ENCODE measurements at places on chromosomes 11 and 22. TPM values are rescaled to one million over a fixed set of nuclear protein-coding genes. Genes with fewer than 3 reads are reported as not detected.

ACCSL gene
- not detected for total RNA-seq

BDNF gene
- total RNA-seq = 0.09 TPM

- H3K4me3 ChIP-seq = no peak overlapping the region
- peaks cover 44% of the 10 kb centered on the region for H3K36me3 ChIP-seq
- H3K27ac ChIP-seq = no peak overlapping the region
- H3K4me1 ChIP-seq = no peaks in the 10 kb centered on the region
- no peak for DNase-seq
- H3K27me3 ChIP-seq = peaks cover 2% of the 10 kb centered on the region
These were observed 9.8 kb downstream of the PICK1 start for GRCh38 chr22:38067028-38067415.

GRCh38 chr11:117070016-117070415, 28.2 kb downstream of the SIK3 start:
- H3K27ac ChIP-seq = no peak overlapping the region
- no peak overlapping the region for H3K4me3 ChIP-seq
- H3K27me3 ChIP-seq = no peaks in the 10 kb centered on the region
- no peaks in the 10 kb centered on the region for H3K36me3 ChIP-seq
- DNase-seq = no peak
- peaks cover 2% of the 10 kb centered on the region for H3K4me1 ChIP-seq

DNA sequence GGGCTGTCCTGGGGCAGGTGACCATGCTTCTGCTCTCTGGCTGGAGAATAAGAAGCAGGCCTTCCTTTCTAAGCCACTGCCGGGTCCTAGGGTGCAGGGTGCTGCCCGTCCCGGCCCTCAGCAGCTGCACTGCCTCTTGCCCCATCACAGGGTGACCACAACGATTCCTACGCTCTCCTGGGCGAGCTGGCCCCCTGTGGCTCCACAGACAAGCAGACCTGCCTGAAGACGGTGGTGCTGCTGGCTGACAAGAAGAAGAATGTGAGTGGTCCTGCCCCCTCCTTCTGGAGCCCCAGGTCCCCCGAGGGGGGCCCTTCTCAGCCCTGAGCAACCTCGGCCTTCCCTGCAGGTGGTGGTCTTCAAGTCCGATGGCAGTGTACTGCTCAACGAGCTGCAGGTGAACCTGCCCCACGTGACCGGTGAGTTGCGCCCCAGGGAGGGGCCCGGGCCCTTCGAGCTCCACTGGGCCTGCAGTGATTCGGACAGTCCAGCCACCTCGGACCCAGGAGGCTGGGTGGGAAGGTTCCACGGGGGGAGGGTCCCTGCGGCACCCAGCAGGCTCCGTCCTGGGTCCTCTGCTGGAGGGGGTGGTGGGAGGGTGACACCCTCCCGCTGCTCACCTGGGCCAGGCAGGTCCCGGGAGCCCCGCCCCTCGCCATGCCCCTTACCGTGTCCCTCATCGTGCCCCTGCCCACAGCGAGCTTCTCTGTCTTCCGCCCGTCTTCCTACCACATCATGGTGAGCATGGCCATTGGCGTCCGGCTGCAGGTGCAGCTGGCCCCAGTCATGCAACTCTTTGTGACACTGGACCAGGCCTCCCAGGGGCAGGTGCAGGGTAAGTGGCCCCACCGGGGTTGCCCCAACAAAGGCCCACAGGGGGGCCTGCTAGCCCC, 8.3 kb downstream of the MUC2 start:
- H3K27me3 ChIP-seq = peaks cover 7% of the 10 kb centered on the region
- no peak for DNase-seq
- H3K27ac ChIP-seq = no peak overlapping the region
- H3K36me3 ChIP-seq = no peaks in the 10 kb centered on the region

SYT13 gene
- total RNA-seq = not detected

- H3K4me3 ChIP-seq = no peak overlapping the region
- DNase-seq = no peak
- H3K36me3 ChIP-seq = no peaks in the 10 kb centered on the region
- peaks cover 20% of the 10 kb centered on the region for H3K27me3 ChIP-seq
- no peaks in the 10 kb centered on the region for H3K4me1 ChIP-seq
These were observed 15.4 kb downstream of the SLC3A2 start for GRCh38 chr11:62896049-62896448.

GRCh38 chr11:60121264-60121663, 32.8 kb downstream of the MS4A2 start:
- no peaks in the 10 kb centered on the region for H3K27me3 ChIP-seq
- H3K4me1 ChIP-seq = no peaks in the 10 kb centered on the region
- H3K27ac ChIP-seq = no peak overlapping the region
- DNase-seq = no peak
- H3K36me3 ChIP-seq = no peaks in the 10 kb centered on the region
- H3K4me3 ChIP-seq = no peak overlapping the region

THAP12 gene
- 41.0 TPM for total RNA-seq

GRCh38 chr11:31160504-31161422, 208.8 kb downstream of the DCDC1 start:
- DNase-seq = no peak
- H3K36me3 ChIP-seq = no peaks in the 10 kb centered on the region
- H3K4me3 ChIP-seq = no peak overlapping the region
- no peak overlapping the region for H3K27ac ChIP-seq

GRCh38 chr11:71999798-72000197, 1.1 kb downstream of the IL18BP start:
- peak overlapping the region; percentile 89 for H3K27ac ChIP-seq
- peaks cover 23% of the 10 kb centered on the region for H3K36me3 ChIP-seq
- no peak for DNase-seq
- H3K4me1 ChIP-seq = peaks cover 34% of the 10 kb centered on the region
- H3K4me3 ChIP-seq = peak overlapping the region; percentile 53

GRCh38 chr22:41917903-41918791, 3.3 kb upstream of the SHISA8 start:
- no peaks in the 10 kb centered on the region for H3K36me3 ChIP-seq
- H3K4me3 ChIP-seq = no peak overlapping the region
- H3K4me1 ChIP-seq = peaks cover 5% of the 10 kb centered on the region
- peaks cover 11% of the 10 kb centered on the region for H3K27me3 ChIP-seq

C22orf23 gene
- total RNA-seq = not detected

PHLDA2 gene
- total RNA-seq = 0.88 TPM

DNA sequence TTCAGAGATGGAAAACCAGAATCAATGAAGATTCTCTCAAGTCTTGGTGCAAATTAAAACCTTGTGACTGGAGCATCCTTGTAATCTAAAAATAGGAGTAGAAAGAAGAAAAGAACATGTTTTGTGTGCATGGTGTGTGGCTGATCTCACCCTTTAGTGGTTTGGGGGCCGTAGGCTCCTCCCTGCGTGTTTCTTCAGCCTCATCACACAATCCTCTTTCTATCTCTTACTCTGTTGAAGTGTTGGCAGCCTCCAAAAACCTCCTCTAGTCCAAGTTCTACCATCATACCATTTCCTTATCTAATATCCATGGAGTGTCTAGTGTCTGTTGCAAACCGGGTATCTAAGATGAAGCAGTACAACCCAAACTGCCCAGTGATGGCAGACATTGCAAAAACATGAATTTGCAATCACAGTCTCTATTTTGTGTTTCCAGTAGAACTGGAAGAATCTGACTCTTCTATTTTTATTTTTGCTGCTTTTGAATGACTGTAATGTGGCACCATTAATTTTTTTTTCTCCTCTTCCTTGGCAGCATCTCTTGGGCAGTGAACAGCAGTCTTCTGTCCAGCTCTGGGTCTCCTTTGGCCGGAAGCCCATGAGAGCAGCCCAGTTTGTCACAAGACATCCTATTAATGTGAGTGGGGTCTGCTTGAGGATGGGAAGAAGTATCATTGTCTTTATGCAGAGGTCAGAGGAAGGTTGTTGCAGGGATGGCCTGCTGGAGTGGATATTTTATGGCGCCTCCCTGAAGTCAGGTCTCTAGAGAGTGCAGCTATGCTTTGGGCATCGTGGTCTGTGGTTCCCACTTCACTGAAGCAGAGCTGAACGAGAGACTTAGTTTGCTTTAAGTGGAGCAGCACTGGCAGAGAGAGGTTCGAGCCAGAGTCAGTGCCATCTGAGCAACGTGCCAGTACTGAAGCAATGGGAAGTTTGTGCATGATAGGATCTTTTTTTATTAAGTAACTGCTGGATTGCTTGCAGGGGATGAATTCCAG, 60.0 kb upstream of the SORL1-AS1 start:
- DNase-seq = no peak
- no peaks in the 10 kb centered on the region for H3K27me3 ChIP-seq
- H3K36me3 ChIP-seq = no peaks in the 10 kb centered on the region
- no peak overlapping the region for H3K27ac ChIP-seq
- H3K4me3 ChIP-seq = no peak overlapping the region

DNA sequence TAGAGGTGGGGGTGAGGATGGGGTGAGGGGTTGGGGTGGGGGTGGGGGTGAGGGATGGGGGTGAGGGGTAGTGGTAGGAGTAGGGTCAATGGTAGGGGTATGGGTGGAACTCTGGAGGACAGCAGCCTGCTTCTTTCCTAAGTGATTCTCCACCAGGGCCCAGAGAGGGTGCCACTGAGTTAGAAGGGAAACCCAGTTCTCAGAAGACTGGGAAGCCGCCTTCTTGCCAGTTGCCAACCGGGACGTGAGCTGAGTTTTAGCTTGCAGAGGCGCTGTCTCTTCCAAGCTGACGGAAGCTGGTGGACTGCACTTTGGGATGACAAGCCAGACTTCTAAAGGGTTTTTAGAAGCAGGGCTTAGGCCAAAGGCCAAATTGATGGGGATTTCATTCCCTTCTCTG, 104.4 kb downstream of the NAT10 start:
- H3K4me3 ChIP-seq = no peak overlapping the region
- no peak overlapping the region for H3K27ac ChIP-seq
- DNase-seq = no peak
- H3K4me1 ChIP-seq = no peaks in the 10 kb centered on the region
- H3K27me3 ChIP-seq = no peaks in the 10 kb centered on the region

DNA sequence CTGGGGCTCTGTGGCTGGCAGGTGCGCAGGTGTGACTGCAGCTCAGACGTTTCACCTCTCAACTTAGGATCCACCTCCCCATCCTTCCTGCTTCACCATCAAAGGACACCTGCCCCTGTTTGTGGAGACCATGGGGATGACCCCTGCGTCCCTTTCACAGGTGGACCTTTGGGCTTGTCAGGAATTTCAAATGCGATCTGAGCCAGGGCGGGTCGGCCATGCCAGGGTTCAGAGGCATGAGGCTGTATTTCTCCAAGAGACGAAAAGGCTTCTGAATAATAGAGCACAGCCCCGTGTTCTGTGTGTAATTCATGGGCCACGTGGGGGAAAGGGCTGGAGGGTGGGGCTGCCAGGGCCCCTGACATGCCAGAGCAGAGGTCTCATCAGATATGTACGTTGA, 668.0 kb downstream of the BRD1 start:
- H3K27me3 ChIP-seq = peaks cover 36% of the 10 kb centered on the region
- no peak overlapping the region for H3K27ac ChIP-seq
- no peaks in the 10 kb centered on the region for H3K36me3 ChIP-seq
- H3K4me1 ChIP-seq = no peaks in the 10 kb centered on the region
- no peak for DNase-seq

GRCh38 chr11:86606270-86606835, 66.1 kb downstream of the ME3 start:
- DNase-seq = no peak
- no peaks in the 10 kb centered on the region for H3K36me3 ChIP-seq
- no peaks in the 10 kb centered on the region for H3K27me3 ChIP-seq
- H3K27ac ChIP-seq = no peak overlapping the region
- H3K4me3 ChIP-seq = no peak overlapping the region
- H3K4me1 ChIP-seq = no peaks in the 10 kb centered on the region

KRTAP5-8 gene
- total RNA-seq = not detected

DNA sequence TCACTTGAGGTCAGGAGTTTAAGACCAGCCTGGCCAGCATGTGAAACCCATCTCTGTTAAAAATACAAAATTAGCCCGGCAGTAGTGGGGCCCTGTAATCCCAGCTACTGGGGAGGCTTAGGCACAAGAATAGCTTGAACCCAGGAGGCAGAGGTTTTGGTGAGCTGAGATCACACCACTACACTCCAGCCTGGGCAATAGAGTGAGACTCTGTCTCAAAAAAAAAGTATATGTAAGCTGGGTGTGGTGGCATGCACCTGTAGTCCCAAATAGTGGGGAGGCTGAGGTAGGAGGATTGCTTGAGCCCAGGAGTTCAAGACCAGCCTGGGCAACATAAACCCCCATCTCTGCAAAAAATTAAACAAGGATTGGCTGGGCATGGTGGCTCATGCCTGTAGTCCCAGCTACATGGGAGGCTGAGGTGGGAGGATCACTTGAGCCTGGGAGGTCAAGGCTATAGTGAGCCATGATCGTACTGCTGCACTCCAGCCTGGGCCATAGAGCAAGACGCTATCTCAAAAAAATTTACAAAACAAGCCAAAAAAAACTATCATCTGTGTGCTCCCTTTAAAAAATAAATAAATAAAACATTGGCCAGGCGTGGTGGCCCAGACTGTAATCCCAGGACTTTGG, 10.8 kb downstream of the CRKL start:
- H3K4me1 ChIP-seq = peaks cover 65% of the 10 kb centered on the region
- H3K36me3 ChIP-seq = no peaks in the 10 kb centered on the region
- no peak overlapping the region for H3K4me3 ChIP-seq
- no peak overlapping the region for H3K27ac ChIP-seq

DNA sequence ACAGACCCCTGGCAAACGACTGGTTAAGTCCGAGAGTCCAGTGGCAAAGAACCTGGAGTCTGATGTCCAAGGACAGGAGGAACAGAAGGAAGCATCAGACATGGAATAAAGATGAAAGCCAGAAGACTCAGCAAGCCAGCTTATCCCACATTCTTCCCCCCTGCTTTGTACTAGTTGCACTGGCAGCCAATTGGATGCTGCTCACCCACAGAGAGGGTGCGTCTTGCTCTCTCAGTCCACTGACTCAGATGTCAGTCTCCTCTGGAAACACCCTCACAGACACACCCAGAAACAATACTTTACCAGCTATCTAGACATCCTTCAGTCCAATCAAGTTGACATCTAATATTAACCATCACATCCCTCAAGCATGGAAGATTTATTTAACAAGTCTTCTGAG, 1265.8 kb upstream of the CNTN5 start:
- no peak overlapping the region for H3K4me3 ChIP-seq
- H3K36me3 ChIP-seq = no peaks in the 10 kb centered on the region
- H3K27me3 ChIP-seq = no peaks in the 10 kb centered on the region

- H3K36me3 ChIP-seq = no peaks in the 10 kb centered on the region
- no peak for DNase-seq
- no peaks in the 10 kb centered on the region for H3K4me1 ChIP-seq
- H3K27me3 ChIP-seq = peaks cover 8% of the 10 kb centered on the region
These were observed 88.3 kb downstream of the AMOTL1 start for GRCh38 chr11:94856443-94856842.

- H3K36me3 ChIP-seq = peaks cover 14% of the 10 kb centered on the region
- peak overlapping the region; percentile 82 for H3K4me3 ChIP-seq
- H3K4me1 ChIP-seq = peaks cover 78% of the 10 kb centered on the region
- peak overlapping the region; percentile 91 for H3K27ac ChIP-seq
- no peaks in the 10 kb centered on the region for H3K27me3 ChIP-seq
These were observed 971 bp downstream of the TUBGCP6 start for GRCh38 chr22:50243685-50244419.

ELFN2 gene
- 0.70 TPM for total RNA-seq
